ENCODE measurements at places on chromosomes 2 and 18.

GRCh38 chr2:8355102-8355859 is 326.6 kb upstream of the ID2 start:
- DNase-seq, result no peak

GRCh38 chr2:97988722-97989121 is 7.0 kb downstream of the TMEM131 start:
- DNase-seq, result no peak

GRCh38 chr2:234730066-234730640 is 221.7 kb upstream of the SH3BP4 start:
- no peak for DNase-seq

DNA sequence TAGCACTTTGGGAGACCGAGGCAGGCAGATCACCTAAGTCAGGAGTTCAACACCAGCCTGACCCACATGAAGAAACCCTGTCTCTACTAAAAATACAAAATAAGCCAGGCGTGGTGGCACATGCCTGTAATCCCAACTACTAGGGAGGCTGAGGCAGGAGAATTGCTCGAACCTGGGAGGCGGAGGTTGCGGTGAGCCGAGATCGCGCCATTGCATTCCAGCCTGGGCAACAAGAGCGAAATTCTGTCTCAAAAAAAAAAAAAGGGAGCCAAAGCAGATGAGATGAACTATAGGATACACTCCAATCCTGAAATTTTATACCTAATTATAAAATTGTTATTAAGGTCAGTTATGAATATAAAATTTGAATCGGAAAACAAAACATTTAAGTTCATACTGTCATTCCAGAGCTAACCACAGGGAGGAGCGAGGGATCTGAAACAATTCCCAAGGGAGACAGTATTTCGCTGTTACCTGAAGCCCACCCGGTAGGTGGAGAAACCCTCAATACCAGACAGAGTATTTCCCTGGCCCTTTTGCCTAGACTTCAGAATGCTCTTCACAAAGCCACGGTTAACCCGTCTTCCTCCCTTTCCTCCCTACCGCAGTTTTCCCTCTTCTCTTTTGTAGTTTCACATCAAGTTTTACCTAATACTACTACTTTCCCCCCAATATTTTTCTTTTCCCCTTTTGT is 1.4 kb downstream of the PPM1G start:
- DNase-seq, result no peak

DNA sequence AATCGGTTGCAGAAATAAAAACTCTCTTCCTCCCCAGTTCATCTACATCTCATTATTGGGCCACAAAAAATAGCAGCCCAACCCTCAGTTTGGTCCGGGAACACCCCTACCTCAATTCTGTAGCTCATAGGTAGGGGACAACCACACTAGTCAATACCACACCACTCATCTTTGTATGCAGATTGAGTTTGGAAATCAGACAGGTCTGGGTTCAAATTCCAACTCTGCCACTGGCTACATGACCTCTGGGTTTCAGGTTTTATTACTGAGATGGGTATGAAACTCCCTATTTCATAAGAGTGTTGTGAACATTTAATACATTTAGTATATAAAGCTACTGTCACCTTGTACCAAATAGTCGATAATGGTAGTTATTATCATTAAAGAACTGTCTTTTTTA is 2.2 kb upstream of the SUCLG1 start:
- no peak for DNase-seq

DNA sequence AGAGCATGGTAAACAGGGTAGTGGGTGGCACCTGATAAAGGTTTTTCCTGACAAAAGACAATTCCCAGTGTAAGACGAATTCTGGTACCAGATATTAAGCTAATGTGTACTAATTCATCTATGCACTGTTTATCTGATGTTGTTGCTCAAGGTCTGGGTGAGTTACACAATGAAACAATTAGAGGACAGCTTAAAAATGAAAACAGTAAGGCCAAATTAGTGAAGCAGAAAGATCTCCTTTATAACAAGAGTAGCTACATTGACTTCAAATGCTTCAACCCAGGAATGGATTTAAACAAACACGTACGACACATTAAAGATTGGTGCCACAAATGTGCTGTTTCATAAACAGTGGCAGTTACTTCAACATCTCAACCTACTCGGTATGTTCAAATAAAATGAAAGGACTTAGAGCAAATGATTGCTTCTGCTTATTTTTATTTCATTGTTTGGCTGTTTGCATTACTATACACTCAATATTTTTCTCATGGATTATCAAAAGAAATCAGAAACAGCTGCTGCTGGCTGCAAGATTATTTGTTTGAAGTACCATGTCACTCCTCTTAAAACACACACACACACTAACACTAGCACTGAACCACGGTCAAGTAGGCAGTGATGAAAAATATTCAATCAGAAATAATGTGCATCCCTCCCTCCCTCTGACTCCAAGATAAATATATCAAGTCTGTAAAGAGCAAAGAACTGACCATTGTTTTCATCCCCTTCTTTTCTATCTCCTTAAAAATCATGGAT is 94.4 kb upstream of the RND3 start:
- no peak for DNase-seq

DNA sequence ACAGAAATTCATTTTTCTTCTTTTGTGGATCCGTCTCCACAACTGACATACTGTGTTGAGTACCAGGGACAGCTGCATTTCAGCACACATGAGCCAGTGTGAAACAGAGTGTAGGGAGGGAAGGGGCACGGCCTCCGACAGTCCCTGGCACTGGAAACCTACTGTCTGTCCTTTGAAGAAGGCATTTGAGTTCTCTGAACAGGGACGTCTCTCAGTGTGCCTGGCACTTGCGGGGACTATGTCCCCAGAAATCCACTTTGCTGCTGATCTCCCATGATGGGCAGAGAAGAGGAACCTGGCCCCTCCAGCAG is 48.1 kb downstream of the PLB1 start:
- DNase-seq, result no peak

- no peak for DNase-seq
Observed at GRCh38 chr2:142190805-142191204, 60.0 kb upstream of the LRP1B start.

- DNase-seq, result no peak
Observed at GRCh38 chr2:43467891-43468290, 127.9 kb downstream of the THADA start.

- no peak for DNase-seq
Observed at GRCh38 chr2:121790276-121790956, 35.0 kb downstream of the TSN start.

GRCh38 chr2:182381225-182381624 is 45.6 kb downstream of the PDE1A start:
- DNase-seq, result no peak

GRCh38 chr2:160220026-160220425 is 20.0 kb upstream of the ITGB6 start:
- DNase-seq, result no peak

DNA sequence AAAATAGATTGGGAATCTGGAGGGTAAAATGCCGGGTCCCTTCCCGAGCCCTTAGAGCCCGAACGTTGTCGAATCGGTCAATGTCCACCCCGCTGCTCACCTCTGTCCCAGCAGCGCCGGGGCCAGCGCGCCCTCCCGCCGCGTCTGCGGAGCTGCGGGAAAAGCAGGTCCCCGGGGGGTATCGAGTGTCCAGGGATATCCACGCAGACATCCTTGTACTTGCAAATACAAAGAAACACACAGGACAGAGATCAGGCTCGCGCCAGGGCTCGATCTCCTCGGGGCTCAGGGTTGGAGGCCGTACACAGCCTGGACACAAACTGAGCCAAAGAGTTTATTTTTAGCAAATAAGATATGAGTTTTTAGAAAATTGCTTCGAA is 2.3 kb upstream of the GATA6 start:
- DNase-seq, result no peak

GRCh38 chr2:87996570-87996969 is 19.8 kb downstream of the RNU2-63P start:
- no peak for DNase-seq

Measured in stimulated activated CD8-positive, alpha-beta memory T cell treated with anti-CD3 and anti-CD28 coated beads, Interleukin-4, amount 100 ng/mL, for 24 hours (primary cell).